ENCODE measurements at places on chromosomes 6 and 20. TPM values are rescaled to one million over a fixed set of nuclear protein-coding genes. Genes with fewer than 3 reads are reported as not detected.

The SNX14 gene
- 73.6 TPM for total RNA-seq

- no peak for DNase-seq
Measured at GRCh38 chr20:775679-776135, 7.4 kb upstream of the SLC52A3 start.

The LST1 gene
- total RNA-seq = 0.34 TPM

DNA sequence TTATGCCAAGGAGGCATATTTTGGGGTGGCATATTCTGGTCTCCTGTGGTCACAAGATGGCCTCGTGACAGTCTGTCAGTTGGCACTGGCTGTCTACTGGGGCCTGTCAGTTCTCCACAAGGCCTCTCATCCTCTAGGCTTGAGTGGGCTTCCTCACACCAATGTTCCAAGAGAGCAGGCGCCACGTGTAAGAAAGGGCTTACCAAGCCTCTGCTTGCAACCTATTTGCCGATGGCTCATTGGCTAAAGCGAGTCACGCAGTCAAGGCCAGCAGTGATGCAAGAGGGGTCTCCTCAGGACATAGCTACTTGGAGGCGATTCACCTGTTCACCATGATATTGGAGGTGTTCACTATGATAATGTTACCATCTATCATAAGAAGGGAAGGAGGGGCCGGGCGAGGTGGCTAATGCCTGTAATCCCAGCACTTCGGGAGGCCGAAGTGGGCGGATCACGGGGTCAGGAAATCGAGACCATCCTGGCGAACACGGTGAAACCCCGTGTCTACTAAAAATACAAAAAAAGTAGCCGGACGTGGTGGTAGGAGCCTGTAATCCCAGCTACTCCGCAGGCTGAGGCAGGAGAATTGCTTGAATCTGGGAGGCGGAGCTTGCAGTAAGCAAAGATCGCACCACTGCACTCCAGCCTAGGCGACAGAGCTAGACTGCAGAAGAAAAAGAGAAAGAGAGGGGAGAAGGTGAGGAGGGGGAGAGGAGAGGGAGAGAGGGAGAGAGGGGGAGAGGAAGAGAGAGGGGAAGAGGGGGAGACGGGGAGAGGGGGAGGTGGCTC lies 35.3 kb downstream of the C6orf52 start:
- DNase-seq = no peak

GRCh38 chr6:143726015-143726647 lies 48.4 kb downstream of the PHACTR2 start:
- DNase-seq = no peak

The SCGN gene
- not detected for total RNA-seq

- peak; percentile 54 for DNase-seq
Measured at GRCh38 chr6:21840428-21840827, 246.9 kb downstream of the SOX4 start.

DNA sequence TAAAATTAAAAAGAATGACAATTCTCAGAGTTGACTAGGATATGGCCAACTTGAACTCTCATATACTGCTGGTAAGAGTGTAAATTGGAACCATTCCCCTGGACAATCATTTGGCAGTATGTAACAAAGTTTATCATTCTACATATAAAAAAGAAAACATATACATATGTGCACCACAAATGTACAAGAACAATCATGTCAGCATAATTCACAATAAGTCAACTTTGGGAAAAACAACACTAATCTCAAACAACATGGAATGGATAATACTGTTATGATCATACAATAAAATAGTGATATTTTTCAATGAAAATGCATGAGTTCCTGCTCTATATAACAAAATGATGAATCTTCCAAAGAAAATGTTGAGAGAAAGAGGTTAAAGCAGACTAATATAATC lies 1078.7 kb upstream of the EPHA7 start:
- DNase-seq = no peak

The SRC gene
- total RNA-seq = 36.6 TPM

GRCh38 chr20:58614984-58615760 lies 35.9 kb upstream of the STX16 start:
- no peak for DNase-seq

The IL17F gene
- not detected for total RNA-seq

GRCh38 chr20:50987493-50988210 lies 29.0 kb downstream of the MOCS3 start:
- no peak for DNase-seq

GRCh38 chr20:22672191-22672590 lies 87.8 kb upstream of the FOXA2 start:
- DNase-seq = no peak

The SYCP2 gene
- 0.28 TPM for total RNA-seq

DNA sequence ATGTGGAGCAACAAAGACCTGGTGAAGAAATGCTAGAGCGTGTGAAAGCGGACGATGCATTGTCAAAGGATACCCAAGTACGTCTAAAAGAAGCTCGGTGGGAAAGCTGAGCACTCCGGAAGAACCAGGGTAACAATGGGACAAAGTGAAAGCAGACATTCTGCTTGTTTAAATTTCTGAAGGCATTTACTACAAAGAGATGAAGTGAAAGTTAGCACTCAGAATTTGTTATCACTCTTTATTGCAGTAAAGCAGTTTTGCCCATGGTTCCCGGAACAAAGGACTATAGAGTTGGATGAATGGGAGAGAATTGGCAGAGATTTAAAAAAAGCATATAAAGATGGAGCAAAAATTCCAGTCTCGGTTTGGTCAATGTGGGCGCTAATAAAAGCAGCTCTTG lies 12.8 kb upstream of the IRAK1BP1 start:
- no peak for DNase-seq

The C20orf202 gene
- not detected for total RNA-seq

DNA sequence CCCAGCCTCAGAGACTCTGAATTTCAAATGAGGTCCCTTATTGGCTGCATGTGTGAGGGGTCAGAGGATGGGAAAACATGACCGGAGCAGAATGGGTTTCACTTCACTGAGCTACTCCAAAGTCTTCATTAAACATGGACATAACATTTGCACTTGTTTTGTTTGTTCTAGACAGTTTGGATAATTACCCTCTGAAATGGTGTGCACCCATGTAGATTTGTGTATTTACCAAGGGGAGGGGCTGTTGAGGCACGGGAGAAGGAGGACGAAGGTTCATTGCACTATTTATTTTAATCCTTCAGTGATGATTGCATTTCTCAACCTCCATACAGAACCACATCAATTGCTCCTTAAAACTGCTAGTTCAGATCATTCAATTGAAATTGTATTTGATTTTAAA lies 364.2 kb downstream of the TFAP2B start:
- DNase-seq = no peak

The TFAP2C gene
- total RNA-seq = 16.3 TPM

DNA sequence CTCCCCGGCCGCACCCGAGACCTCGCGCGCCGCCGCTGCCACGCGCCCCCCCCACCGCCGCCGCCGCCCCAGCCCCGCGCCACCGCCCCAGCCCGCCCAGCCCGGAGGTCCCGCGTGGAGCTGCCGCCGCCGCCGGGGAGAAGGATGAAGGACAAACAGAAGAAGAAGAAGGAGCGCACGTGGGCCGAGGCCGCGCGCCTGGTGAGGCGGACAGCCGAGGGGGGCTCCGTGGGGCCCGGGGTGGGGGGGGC lies 426 bp downstream of the ASXL1 start:
- no peak for DNase-seq

DNA sequence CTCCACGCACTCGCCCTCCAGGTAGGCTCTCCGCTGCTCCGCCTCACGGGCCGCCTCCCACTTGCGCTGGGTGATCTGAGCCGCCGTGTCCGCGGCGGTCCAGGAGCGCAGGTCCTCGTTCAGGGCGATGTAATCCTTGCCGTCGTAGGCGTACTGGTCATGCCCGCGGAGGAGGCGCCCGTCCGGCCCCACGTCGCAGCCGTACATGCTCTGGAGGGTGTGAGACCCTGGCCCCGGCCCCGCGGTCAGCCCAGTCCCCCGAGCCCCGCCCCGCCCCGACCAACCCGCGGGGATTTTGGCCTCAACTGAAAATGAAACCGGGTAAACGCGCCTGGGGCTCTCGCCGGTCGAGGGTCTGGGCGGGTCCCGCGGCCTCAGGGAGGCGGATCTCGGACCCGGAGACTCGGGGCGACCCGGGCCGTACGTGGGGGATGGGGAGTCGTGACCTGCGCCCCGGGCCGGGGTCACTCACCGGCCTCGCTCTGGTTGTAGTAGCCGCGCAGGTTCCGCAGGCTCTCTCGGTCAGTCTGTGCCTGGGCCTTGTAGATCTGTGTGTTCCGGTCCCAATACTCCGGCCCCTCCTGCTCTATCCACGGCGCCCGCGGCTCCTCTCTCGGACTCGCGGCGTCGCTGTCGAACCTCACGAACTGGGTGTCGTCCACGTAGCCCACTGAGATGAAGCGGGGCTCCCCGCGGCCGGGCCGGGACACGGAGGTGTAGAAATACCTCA lies 598 bp downstream of the HLA-B start:
- DNase-seq = no peak

- no peak for DNase-seq
Measured at GRCh38 chr6:121868206-121868605, 432.8 kb downstream of the GJA1 start.

The PTK6 gene
- 15.7 TPM for total RNA-seq

- no peak for DNase-seq
Measured at GRCh38 chr6:108745664-108746336, 102.4 kb upstream of the ARMC2 start.

- peak; percentile 17 for DNase-seq
Measured at GRCh38 chr6:31308050-31308844, 36.4 kb upstream of the HLA-C start.

DNA sequence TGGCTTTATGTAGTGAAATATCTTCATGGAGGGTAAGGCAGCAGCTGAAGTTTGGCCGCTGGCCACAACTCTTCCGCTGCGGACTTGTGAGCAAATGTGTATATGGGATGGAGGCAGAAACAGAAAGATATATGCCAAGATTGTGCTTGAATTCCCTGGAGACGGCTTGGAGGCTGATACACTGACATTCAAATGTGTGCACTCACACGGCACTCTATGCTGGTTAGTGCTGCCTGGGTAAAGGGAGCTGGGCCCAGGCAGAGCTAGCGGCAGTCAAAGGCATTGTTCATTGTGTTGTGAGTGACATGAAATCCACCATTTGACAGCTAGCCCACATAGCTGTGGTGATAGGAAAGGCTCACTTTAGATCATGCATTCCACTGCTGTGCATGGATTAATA lies 202.7 kb downstream of the CLIC5 start:
- DNase-seq = no peak

The SLC4A11 gene
- total RNA-seq = 11.3 TPM

DNA sequence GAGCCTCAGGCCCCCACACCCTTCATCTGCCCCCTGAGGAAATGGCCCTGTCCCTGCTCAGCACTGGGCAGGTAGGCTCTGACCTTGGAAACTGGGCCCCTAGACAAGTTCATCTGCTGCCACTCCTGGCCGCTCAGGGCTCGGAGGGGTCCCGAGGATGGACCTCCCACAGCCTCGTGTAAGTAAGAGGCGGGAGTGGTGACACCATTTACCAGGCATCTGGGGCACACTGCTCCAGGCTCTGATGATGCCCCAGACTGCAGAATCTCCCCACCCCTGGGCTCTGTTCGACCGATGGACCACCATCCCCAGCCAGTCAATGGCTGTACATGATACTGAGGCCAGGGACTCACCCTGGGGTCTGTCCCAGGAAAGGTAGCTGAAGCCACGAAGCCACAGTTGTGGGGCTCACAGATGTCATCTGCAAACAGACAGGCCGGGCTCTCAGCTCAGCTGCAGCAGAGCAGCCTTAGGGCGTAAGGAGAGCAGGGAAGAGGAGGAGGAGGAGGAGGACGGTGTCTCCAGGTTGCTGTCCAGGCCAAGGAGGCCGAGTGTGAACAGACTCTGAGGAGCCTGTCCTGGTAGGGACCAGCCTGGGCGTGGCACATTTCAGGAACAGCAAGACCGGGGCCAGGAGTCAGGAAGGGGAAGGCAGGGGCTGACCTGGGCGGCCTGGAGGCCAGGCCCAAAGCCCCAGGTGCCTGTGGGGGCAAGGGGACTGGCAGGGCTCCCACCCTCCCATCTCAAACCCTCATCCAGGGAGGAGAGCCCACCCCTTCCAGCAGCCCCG lies 300.4 kb downstream of the TAF4 start:
- DNase-seq = no peak

The GJA1 gene
- total RNA-seq = 70.7 TPM

DNA sequence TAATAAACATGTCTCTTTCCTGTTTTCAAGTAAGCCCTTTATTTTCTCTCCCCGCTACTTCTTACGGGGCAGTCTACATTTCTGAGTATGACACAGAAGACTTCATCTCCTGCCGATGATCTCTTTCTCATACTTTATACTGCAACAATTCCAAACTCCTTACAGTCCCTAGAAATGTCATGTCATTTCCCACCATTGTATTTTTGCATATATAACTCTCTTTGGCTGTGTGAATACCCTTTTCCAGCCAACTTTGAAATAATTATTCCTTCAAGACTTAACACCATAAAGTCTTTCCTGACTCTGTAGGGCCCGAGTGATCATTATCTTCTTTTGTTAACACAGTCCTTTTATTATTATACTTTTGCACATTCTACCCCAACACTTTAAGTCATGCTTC lies 72.1 kb downstream of the SHPRH start:
- no peak for DNase-seq

- no peak for DNase-seq
Measured at GRCh38 chr6:39791311-39791710, 865 bp upstream of the DAAM2 start.

The CCN2 gene
- total RNA-seq = 57.2 TPM

- DNase-seq = peak; percentile 77
Measured at GRCh38 chr6:34243901-34244884, 4.6 kb downstream of the SMIM29 start.

The FAM217A gene
- not detected for total RNA-seq

GRCh38 chr6:92122746-92123145 lies 1296.6 kb downstream of the EPHA7 start:
- DNase-seq = no peak

DNA sequence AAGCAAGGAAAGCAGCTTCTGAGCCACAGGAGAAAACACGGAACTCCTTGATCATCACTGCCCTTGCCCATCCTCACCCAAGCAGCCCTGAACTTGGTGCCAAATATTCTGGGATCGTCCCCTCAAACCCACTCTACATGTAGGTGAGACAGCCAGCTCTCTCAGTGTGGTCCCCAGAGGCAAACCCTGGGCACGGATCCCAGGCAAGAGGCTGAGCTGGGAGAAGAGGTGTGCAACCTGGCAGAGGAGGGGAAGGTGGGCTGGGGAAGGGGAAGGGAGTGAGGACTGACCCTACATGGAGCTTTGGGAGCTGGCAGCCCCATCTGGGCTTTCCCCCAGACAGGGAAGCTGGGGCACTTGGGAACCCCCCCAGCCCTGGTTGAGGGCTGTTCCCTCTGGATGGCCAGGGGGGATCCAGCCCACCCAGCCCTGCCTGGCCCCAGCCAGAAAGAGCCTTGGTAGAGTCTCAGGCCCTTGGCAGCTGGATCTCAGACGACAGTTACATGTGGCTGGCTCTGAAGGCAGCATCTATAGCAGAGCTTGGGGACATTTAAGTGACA lies 186.2 kb upstream of the CST7 start:
- DNase-seq = no peak
